ENCODE measurements at places on chromosomes 7 and 10.

DNA sequence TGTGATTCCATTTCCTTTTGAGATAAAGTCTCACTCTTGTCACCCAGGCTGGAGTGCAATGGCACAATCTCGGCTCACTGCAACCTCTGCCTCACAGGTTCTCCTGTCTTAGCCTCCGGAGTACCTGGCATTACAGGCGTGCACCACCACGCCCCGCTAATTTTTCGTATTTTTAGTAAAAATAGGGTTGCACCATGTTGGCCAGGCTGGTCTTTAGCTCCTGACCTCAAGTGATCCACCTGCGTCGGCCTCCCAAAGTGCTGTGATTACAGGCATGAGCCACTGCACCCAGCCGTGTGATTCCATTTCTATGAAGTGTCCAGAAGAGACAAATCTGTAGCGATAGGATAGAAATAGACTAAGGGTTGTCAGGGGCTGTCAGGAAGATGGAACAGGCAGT is 60.4 kb downstream of the CLIP2 start:
- no peak for DNase-seq

GRCh38 chr7:38673795-38674194 is 42.6 kb upstream of the AMPH start:
- no peak for DNase-seq

- no peak for DNase-seq
Observed at GRCh38 chr10:123229927-123230630, 75.9 kb downstream of the BUB3 start.

GRCh38 chr7:97317575-97317974 is 200.1 kb downstream of the SDHAF3 start:
- DNase-seq, result no peak

- DNase-seq, result no peak
Observed at GRCh38 chr7:78071491-78072200, 273.1 kb downstream of the PHTF2 start.

GRCh38 chr7:70500261-70500660 is 631.7 kb upstream of the GALNT17 start:
- no peak for DNase-seq

DNA sequence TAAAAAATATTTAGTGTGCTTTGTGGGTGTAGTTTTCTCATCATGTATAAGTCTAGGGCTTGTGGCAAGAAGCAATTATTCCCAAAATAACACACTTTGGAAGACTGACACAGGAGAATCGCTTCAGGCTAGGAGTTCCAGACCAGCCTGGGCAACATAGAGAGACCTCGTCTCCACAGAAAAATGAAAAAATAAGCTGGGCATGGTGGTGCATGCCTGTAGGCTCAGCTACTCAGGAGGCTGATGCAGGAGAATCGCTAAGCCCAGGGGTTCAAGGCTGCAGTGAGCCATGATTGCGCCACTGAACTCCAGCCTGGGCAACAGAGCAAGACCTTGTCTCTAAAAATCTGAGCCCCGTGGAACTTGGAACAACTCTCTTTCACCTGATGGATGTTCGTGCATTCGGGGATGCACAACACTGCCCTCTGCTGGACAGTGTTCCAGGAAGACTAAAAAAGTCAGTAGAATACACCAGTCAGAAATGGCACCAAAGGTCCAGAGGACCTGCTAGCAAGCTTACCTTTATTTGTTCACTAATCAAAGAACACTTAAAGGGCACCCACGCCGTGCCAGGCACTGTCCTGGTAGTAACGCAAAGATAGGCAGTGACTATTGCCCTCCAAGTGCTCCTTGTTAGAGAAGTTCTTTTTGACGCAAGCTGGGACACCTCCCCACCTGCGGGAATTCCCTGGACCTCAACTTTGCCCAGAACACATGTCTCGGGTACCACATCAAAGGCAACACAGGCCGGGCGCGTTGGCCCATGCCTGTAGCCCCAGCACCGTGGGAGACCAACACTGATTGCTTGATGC is 81.9 kb upstream of the CALN1 start:
- peak; percentile 26 for DNase-seq

- DNase-seq, result no peak
Observed at GRCh38 chr7:109284943-109285342, 715.3 kb downstream of the DNAJB9 start.

- no peak for DNase-seq
Observed at GRCh38 chr10:53841483-53842145, 959.4 kb downstream of the PCDH15 start.

- no peak for DNase-seq
Observed at GRCh38 chr10:92732958-92733357, 43.2 kb downstream of the HHEX start.

DNA sequence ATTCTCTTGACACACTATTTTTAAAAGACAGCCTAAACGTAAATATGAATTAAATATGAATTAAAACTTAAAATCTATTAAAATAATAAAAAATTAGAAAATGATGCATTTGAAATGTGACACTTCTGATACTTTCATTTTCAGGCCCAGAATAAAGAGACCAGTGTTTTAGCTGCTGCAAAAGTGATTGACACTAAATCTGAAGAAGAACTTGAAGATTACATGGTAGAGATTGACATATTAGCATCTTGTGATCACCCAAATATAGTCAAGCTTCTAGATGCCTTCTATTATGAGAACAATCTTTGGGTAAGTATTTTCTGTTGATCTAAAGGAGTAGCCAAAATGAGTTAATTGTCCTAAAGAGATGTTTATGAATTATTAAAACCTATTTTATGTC is 23.6 kb downstream of the SLK start:
- no peak for DNase-seq

DNA sequence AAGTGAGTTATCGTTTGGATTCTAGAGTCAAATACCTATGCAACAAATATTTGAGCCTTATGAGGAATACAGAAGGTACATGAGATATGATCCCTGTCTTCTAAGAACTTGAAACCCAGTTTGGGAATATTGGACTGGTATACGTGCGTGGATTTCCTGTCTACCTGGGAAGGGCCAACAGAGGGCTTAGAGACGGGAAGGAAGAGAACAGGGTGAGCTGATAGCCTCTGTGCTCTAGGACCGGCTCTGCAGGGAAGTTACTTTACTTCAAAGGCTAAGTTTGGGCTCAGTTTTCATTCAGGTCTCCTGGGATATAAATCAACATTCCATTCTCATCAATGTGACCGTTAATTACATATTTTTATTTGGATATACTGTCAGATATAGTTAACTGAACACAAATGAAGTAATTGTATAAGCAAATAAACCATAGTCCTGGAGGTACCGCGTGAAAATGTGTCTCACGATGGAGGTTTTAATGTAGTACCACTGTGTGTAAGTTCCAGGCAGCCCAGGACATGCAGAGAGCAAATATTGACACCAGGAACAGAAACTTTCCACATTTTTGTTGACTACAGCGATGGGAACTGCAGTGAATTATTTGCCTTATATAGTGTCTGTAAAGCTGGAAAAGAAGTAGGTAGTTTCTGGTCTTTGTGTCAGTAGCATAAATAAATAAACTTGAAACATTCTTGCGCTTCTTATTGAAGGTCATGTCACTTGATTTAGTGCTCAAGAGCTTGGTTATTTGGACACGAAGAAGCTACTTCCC is 8.6 kb downstream of the CHST12 start:
- no peak for DNase-seq

DNA sequence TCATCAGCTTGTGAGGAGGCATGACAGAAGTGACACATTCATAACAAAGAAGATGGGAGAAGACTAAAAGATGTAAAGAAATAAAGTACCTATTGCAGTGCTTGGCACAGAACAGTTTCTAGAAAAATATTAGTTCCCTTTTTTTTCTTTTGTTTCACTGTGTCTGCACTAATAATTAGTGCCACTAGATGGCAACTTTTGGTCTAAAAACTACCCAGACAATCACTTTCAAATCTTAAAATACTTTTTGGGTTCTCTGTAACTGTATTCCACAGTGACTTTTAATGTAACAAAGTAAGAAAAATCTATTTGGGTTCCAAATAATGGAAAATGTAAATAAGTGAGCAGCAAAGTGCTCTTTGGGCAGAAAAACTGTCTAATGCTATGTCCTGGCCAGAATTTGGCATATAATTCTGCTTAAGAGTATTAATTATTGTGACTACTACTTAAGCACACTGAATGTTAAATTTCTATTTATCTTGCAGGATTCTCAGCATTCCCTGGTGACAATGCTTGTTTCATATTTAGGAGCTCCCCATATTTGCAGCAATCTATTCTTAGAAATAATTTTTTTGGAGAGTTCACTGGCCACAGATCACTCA is 134.8 kb upstream of the KIF5B start:
- DNase-seq, result peak; percentile 59

DNA sequence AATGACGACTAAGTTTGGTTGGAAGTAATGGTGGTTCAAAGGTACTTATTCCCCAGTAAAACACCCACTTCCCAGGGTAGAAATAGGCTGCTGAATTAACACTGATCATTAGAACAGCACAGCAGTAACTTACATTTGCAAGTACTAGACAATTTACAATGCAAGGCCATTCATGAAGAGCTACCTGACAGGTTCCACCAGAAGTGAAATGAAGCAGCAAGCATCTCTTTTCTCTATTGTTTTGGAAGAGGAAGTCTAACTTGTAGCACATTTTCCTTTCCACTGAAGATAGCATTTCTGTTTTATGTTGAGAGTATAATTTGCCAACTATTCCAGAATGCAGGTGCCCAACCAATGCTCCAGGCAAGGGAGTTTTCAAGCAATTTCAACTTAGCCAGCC is 145.9 kb downstream of the CREB5 start:
- no peak for DNase-seq

- DNase-seq, result no peak
Observed at GRCh38 chr10:71963351-71964097, 671 bp upstream of the CHST3 start.

DNA sequence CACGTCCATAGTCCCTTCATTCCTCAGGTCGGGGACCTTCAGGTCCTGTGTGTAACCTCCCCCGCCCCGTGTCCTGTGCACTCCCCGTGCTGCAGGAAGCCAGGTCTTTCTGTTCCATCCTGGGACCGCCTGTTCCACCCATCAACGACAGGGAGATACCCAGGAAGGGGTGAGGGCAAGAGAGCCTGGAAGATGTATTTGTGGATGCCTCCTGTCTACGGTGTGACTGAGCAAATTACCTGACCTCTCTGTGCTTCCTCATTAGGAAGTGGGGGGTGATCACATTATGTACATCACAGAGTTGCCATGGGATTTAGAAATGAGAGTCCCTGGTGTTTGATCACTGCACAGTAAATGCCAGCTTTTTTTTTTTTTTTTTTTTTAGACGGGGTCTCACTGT is 46.3 kb downstream of the GRID2IP start:
- no peak for DNase-seq

DNA sequence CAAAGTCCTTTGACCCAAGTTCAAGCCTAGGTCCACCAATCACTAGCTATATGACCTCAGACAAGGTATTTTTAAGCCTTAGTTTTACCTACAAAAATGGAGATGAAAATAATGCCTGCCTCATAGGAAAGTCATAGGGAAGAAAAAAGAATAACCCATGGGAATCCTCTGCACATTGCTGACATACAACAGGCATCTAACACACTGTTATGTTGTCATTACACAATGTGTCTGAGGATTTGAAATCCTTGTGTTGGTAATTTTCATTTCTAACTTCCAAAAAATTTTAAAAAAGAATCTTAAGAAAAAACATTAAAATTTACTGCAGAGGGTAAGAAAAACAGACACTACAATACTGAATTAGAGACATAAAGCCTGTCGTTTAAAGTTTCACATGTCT is 5.7 kb downstream of the ANK3 start:
- DNase-seq, result no peak

GRCh38 chr10:105063796-105064195 is 422.7 kb downstream of the SORCS3 start:
- no peak for DNase-seq

Measured in CD4-positive, alpha-beta T cell treated with Interleukin-17A for 1 hour (primary cell).